ENCODE measurements at places on chromosomes 7 and 10. TPM values are rescaled to one million over a fixed set of nuclear protein-coding genes. Genes with fewer than 3 reads are reported as not detected.

The AGBL3 gene
- 1.6 TPM for total RNA-seq

The TMEM178B gene
- total RNA-seq = 22.3 TPM

The CPVL gene
- total RNA-seq = 43.8 TPM

The KAZALD1 gene
- 10.2 TPM for total RNA-seq

DNA sequence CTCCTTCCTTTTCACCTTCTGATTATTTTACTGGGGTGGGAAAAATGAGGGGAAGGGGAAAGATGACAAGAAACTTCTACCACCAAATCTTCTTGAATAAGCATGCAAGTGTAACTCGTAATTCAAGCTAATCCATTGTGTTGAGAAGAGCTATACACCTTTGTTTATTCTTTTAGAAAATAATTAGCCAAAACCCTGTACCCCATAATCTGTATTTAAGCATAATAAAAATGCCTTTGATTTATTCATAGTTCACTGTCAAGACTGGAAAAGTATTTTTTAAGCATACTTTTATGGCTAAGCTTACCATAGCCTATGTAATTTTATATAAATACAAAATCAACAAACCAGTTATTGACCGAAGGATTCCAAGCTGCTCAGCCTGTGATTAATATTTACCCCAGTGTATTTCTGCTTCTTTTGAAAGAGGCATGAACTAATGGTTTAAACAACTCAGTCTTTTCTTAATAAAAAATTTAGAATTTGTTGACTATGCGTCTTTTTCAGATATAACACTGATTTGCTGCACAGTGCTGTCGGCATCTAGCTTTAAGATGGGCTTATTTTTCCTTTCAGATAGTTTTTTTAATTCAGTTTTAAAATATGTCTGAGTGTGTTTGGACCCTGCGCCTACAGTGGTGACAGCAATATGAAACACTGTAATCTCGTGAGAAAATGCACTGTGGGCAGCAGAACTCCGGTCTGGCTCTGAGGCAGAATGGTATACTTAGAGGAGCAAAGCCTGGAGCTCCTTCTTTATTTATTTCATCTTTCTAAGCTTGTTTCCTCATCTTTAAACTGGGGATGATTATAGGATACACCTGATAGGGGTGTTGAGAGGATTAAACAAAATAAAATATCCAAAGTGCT lies 238.8 kb upstream of the LRGUK start:
- peaks cover 4% of the 10 kb centered on the region for H3K4me1 ChIP-seq
- peaks cover 7% of the 10 kb centered on the region for H3K36me3 ChIP-seq
- no peaks in the 10 kb centered on the region for H3K27me3 ChIP-seq
- H3K4me3 ChIP-seq = no peak overlapping the region
- no peak for DNase-seq

DNA sequence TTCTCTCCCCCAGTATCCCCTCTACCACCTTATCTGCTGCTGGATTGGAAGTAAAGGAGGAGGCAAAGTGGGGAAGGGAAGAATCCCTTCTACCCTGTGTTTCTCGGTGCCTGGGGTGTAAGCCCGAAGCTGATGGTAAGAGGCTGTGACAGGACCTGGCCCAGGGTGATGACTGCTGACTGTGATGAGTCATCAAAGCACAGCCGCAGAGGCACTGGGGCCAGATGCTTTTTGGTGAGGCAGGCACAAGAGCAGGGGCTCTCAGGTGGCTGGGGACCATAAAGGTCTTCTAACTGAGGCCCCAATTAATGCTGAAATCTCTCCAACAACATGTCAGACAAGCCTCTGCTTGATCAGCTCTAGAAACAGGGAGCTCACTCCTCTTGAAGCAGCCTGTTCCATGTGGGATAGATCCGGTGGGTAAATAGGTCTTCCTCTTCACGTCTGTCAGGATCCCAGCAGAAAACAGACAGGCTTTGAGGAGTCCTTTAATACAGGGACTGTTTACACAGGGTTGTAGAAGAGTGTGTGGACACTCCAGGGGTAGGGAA lies 86.1 kb upstream of the PCBD1 start:
- H3K27me3 ChIP-seq = peaks cover 7% of the 10 kb centered on the region
- peaks cover 14% of the 10 kb centered on the region for H3K4me1 ChIP-seq
- H3K4me3 ChIP-seq = no peak overlapping the region
- DNase-seq = no peak
- H3K27ac ChIP-seq = no peak overlapping the region
- H3K36me3 ChIP-seq = peaks cover 20% of the 10 kb centered on the region

DNA sequence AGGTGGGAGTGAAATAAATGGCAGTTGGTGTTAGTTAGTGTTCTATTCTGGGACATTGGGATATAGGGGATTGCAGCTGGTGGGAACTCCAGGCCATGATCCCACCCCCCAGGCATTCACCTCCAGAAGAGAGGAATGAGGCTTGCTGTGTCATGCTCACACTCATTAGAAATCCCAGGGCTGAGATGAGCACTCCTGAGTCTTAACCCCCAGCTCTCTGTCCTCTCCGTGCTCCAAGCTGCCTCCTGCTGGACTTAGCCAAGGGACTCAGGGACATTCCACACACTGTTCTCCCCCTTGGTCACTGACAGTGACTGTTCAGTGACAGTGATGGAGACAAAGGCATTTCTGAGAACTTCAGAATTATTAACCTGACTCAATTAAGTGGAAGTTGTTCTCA lies 21.5 kb downstream of the CYP26A1 start:
- DNase-seq = no peak
- peaks cover 4% of the 10 kb centered on the region for H3K27me3 ChIP-seq
- no peak overlapping the region for H3K27ac ChIP-seq
- H3K36me3 ChIP-seq = no peaks in the 10 kb centered on the region
- peaks cover 5% of the 10 kb centered on the region for H3K4me1 ChIP-seq

DNA sequence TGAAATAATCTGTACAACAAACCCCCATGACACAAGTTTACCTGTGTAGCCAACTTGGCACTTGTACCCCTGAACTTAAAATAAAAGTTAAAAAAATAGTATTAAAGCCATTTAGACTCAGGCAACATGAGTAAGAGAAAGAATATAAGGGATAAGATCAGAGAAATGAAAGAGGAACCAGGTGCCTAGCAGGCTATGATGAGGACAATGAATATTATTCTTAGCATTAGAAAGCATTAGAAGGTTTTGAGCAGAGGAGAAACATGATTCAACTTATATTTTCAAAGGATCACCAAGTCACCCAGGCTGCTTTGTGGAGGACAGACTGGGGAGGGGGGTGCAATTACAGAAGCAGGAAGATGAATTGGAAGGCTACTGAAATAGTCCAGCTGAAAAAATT lies 48.1 kb upstream of the TES start:
- H3K36me3 ChIP-seq = no peaks in the 10 kb centered on the region
- peaks cover 19% of the 10 kb centered on the region for H3K4me1 ChIP-seq
- no peaks in the 10 kb centered on the region for H3K27me3 ChIP-seq

Data from WTC11 (cell line).